Ovary (tissue), 10 donors: ENCODE measurements at places on chromosomes 5 and 9. TPM values are rescaled to one million over a fixed set of nuclear protein-coding genes. Genes with fewer than 3 reads are reported as not detected.

Gene KIF3A
- 9.0 TPM for polyA plus RNA-seq

Gene IRX4
- not detected for polyA plus RNA-seq

Gene ANKRD33B
- polyA plus RNA-seq = 0.85 TPM

Gene GCNT4
- 1.2 TPM for polyA plus RNA-seq

Gene UGT3A1
- polyA plus RNA-seq = not detected

Gene GPX3
- polyA plus RNA-seq = 635 TPM

Gene PDE8B
- polyA plus RNA-seq = 10.6 TPM

Gene GABRB2
- polyA plus RNA-seq = 0.06 TPM
